ENCODE measurements at places on chromosomes 1 and 21. TPM values are rescaled to one million over a fixed set of nuclear protein-coding genes. Genes with fewer than 3 reads are reported as not detected.

Gene SDF4
- 244 TPM for total RNA-seq

Gene NENF
- 58.8 TPM for total RNA-seq

Gene B3GALNT2
- total RNA-seq, result 25.3 TPM

Gene OR6K3
- total RNA-seq, result not detected

Gene CFHR2
- not detected for total RNA-seq

Gene OPRD1
- total RNA-seq, result not detected

Gene PDE4B
- total RNA-seq, result 3.5 TPM

Gene CNR2
- not detected for total RNA-seq

Gene AK2
- 166 TPM for total RNA-seq

Gene ADGRL2
- 2.5 TPM for total RNA-seq

Gene OR2AK2
- total RNA-seq, result not detected

Gene HNRNPR
- total RNA-seq, result 86.5 TPM

Gene NBPF3
- total RNA-seq, result 59.5 TPM

Gene BACE2
- 1.4 TPM for total RNA-seq
